ENCODE measurements at places on chromosomes 2 and 18.

GRCh38 chr2:188601927-188602326, 310.3 kb downstream of the GULP1 start:
- no peaks in the 10 kb centered on the region for H3K36me3 ChIP-seq
- no peak overlapping the region for H3K27ac ChIP-seq
- no peaks in the 10 kb centered on the region for H3K4me1 ChIP-seq
- no peaks in the 10 kb centered on the region for H3K27me3 ChIP-seq

- no peaks in the 10 kb centered on the region for H3K27me3 ChIP-seq
- no peaks in the 10 kb centered on the region for H3K4me1 ChIP-seq
- H3K4me3 ChIP-seq, result no peak overlapping the region
- no peak overlapping the region for H3K27ac ChIP-seq
These were observed 4.8 kb upstream of the LYPD6B start for GRCh38 chr2:149033716-149034115.

- H3K4me1 ChIP-seq, result no peaks in the 10 kb centered on the region
- DNase-seq, result no peak
These were observed 93.6 kb upstream of the SNTG2 start for GRCh38 chr2:857081-857480.

- H3K4me3 ChIP-seq, result no peak overlapping the region
- no peak for DNase-seq
- no peak overlapping the region for H3K27ac ChIP-seq
- no peaks in the 10 kb centered on the region for H3K4me1 ChIP-seq
- no peaks in the 10 kb centered on the region for H3K27me3 ChIP-seq
These were observed 36.7 kb upstream of the NEB start for GRCh38 chr2:151770995-151771394.

GRCh38 chr2:9380702-9381628, 42.4 kb downstream of the ITGB1BP1 start:
- H3K27me3 ChIP-seq, result no peaks in the 10 kb centered on the region
- H3K4me3 ChIP-seq, result no peak overlapping the region
- no peak overlapping the region for H3K27ac ChIP-seq
- H3K36me3 ChIP-seq, result peaks cover 2% of the 10 kb centered on the region
- DNase-seq, result no peak

- no peak for DNase-seq
- H3K4me3 ChIP-seq, result no peak overlapping the region
- peaks cover 32% of the 10 kb centered on the region for H3K36me3 ChIP-seq
- no peaks in the 10 kb centered on the region for H3K27me3 ChIP-seq
- H3K4me1 ChIP-seq, result no peaks in the 10 kb centered on the region
These were observed 54.0 kb downstream of the COA5 start for GRCh38 chr2:98554116-98554861.

DNA sequence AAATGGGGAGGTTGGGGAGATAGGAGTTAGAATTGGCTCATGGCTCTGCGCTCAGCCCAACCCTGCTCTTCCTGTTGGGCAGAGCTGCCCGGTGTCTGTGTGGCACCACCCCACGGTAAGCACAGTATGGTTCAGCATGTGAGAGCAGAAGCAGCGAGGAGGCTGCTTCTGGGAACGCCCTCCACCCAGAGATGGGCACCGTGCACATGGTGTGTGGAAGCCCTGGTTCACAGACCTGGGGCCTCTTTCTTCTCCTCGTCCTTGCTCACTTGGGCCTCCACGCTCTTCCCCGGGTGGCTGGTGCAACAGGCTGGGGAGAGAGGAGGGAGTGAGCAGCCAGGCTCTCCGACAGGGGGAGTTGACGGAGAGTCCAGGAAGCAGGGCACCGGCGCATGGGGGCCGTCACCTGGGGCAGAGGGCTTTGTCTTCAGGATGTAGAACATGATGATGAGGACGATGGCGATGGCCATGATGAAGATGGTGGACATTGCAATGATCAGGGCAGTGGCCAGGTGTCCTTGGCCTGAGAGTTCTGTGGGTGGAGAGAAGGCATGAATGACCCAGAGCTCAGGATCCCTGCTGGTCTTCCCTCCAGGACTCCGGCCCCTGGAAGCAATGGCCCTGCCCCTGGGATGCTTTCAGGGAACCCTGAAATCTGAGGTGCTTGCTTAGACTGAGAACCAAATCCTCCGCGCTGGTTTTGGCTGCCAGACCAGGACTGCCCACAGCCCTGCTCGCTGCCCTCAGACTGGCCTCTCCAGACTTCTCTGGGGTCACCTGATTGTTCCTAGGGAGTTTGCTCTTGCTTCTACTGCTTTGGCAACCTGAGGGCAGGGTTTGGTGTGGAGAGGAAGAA, 78.3 kb downstream of the EDAR start:
- no peak overlapping the region for H3K27ac ChIP-seq
- no peaks in the 10 kb centered on the region for H3K4me1 ChIP-seq

DNA sequence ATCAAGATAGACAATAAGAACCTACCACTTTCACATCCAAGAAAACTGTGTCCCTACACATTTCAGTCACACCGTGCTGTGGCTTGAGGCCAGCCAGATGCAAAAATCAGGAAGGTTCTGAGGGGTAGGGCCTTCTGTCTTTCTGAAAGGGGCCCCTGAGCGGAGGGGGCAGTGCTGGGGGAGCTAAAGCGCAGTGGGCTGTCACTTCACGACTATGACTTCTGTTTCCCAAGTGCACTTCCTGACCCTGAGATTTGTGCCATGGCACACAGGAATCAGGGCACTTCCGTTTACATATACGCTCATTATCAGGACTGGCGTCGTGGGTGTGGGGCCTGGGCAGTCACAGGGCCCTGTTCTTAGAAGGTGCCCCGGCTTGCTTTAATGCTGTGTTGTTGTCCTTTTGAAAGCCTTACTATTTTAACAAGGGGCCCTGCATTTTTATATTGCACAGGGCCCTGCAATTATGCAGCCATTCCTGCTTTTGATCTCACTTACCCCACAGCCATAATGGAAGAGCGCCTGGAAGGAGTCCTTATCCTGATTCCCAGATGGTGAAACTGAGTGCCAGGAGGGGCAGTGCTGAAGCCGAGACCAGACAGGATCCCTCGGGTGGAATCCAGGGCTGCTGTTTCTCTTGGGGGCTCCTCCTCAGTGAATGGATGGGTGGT, 620 bp downstream of the NGEF start:
- DNase-seq, result no peak
- no peak overlapping the region for H3K27ac ChIP-seq
- H3K27me3 ChIP-seq, result no peaks in the 10 kb centered on the region
- no peaks in the 10 kb centered on the region for H3K4me1 ChIP-seq
- H3K36me3 ChIP-seq, result no peaks in the 10 kb centered on the region

- no peaks in the 10 kb centered on the region for H3K27me3 ChIP-seq
- H3K36me3 ChIP-seq, result no peaks in the 10 kb centered on the region
- H3K27ac ChIP-seq, result peak within 1 kb of the TSS; percentile 59
- H3K4me3 ChIP-seq, result peak within 1 kb of the TSS; percentile 71
- peaks cover 8% of the 10 kb centered on the region for H3K4me1 ChIP-seq
These were observed at the start of gene RAB11FIP5 for GRCh38 chr2:73112913-73113854. RAB11FIP5 (minus strand) TSS chr2:73112948; CDS start chr2:73112777, 171 bp downstream.

DNA sequence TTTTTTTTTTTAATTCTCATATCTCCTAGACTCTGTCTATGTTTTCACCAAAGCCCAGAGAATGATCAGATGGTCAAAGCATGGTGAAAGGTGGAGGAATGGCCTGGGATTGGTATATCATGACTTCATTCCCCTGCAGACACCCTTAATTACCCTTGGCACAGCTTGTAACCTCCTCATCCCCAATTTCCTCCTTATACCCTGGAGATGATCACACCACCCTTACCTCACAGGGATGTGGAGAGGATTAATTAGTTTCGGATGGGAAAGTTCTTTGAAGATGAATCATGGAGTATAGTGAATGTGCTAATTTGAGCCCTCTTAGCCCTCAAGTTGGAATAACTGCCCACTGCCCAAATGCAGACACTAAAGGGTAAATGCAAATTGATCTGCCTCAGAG, 138.0 kb upstream of the LYPD6 start:
- no peaks in the 10 kb centered on the region for H3K36me3 ChIP-seq
- no peak overlapping the region for H3K27ac ChIP-seq
- peaks cover 2% of the 10 kb centered on the region for H3K4me1 ChIP-seq
- no peak overlapping the region for H3K4me3 ChIP-seq
- no peaks in the 10 kb centered on the region for H3K27me3 ChIP-seq

DNA sequence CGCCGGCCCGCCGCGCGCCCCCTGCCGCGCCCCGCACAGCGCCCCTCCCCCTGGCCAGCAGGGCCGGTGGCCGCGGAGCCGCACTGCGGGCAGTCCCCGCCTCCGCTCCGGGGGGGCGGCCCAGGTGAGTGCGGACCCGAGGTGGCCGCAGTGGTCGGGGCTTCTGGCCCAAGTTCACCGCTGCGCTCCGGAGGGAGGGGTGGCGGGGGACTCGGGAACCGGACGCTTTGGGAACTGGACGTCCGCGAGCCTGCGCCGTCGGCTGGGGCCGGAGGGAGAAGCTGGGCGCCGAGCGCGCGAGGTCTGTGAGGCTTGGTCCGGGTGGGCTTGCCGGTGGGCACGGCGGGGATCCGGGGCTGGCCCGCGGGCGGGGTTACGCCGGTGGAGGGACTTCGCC, 591 bp upstream of the LDLRAD4 start:
- no peaks in the 10 kb centered on the region for H3K27me3 ChIP-seq
- no peaks in the 10 kb centered on the region for H3K36me3 ChIP-seq
- peak; percentile 26 for DNase-seq
- no peak overlapping the region for H3K27ac ChIP-seq

GRCh38 chr18:6837904-6838303, 108.4 kb downstream of the ARHGAP28 start:
- H3K4me1 ChIP-seq, result no peaks in the 10 kb centered on the region
- H3K27ac ChIP-seq, result no peak overlapping the region
- H3K27me3 ChIP-seq, result no peaks in the 10 kb centered on the region

- no peak for DNase-seq
- no peak overlapping the region for H3K27ac ChIP-seq
- no peaks in the 10 kb centered on the region for H3K36me3 ChIP-seq
These were observed 11.9 kb upstream of the PID1 start for GRCh38 chr2:229282758-229283546.

DNA sequence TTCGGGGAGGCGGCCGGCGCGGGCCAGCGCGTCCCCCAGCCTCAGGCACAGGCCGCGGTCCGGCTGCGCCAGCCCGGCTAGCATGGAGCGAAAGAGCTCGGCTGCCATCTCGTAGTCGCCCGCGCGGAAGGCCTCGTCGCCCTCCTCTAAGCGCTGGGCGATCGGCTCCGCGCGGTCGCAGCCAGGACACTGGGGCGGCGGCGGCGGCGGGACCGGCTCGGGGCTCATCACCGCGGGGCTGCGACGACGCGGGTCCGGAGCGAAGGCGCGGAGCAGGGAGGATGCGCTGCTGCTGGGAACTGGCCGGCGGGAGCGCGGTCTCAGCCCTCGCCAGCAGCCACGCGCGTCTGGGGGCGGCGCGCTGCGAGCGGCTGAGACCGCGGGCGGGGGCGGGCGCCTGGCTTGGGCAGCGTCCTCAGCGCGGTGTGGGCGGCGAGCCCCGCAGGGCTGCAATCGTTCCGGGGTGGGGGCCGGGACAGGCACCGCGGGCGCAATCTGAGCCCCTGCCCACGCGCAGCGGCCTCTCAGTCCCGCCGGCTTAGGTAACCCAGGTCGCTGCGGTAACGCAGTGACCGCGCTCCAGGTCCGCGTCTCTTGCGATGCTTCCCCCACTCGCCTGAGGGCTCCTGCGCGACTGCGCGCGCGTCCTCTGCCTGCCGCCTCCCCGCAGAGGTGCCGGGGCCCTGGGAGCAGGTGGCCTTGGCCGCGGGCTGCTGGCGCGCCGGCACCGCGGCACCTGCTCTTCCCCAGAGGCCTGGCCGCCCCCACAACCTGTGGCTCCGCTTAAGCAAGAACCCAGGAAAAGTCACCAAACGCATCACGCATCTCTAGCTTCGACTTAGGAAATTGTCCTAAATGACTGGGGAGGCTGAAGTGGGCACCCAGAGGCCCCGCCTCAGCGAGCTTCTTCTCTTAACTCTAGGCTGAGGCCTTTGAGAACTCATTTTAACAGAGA, at the start of gene LONRF2:
LONRF2 (minus strand) TSS at position 636 of the 955 bp plus-strand sequence; CDS start at position 228, 408 bp downstream.
- no peak within 1 kb of the TSS for H3K4me3 ChIP-seq
- H3K4me1 ChIP-seq, result no peaks in the 10 kb centered on the region
- H3K27me3 ChIP-seq, result peaks cover 27% of the 10 kb centered on the region

DNA sequence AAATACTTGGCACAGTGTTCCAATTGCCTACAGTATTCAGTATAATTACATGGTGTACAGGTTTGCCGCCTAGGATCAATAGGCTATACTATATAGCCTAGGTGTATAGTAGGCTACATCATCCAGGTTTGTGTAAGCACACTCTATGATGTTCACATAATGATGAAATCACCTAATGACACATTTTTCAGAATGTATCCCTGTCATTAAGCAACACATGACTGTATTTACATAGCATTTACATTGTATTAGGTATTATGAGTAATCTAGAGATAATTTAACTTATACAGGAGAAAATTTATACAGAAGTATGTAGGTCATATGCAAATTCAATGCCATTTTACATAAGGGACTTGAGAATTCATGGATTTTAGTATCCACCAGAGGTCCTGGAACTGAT, 35.4 kb downstream of the SCN7A start:
- no peak overlapping the region for H3K4me3 ChIP-seq
- no peaks in the 10 kb centered on the region for H3K27me3 ChIP-seq
- H3K36me3 ChIP-seq, result no peaks in the 10 kb centered on the region

DNA sequence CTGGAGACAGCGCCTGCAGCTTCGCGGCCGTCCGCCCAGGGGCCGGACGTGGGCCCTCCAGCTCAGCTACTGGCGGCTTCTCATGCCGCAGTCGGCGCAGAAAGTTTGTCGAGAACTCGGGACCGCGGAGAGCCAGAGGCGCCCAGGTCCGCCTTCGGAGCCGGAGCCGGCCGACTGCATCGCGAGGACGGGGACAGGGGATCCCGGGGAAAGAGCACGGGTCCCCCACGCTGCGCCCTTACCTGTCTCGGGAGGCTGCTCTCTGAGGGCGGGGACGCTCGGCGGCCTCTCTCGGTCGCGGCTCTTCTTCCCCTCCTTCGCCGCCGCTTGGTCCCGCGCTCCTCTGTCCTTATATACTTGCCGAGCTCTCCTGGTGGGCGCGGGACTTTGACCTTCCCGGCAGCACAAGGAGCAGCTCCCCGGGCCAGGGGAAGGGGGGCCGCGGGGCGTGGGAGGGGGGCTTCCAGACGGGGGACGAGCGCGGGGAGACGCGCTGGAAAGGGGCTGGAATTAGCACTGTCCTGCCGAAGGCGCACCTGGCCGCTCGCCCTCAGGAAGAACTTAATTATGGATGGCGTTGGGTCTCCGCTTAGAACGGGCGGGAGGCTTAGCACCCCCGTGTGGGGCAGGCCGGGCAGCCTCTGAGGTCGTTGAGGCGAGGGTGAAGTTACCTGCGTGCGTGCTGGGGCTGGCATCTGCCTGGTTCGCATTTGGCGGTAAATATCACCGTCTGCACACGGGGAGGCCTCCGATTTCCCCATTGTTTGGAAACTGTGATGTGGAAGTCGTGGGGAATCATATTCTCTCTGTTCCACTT, at the start of gene POMC:
POMC (minus strand) TSS at position 325 of the 817 bp plus-strand sequence. CDS start 3,808 bp downstream, outside the sequence.
- H3K4me1 ChIP-seq, result no peaks in the 10 kb centered on the region
- no peak within 1 kb of the TSS for H3K27ac ChIP-seq
- H3K27me3 ChIP-seq, result peaks cover 20% of the 10 kb centered on the region
- no peaks in the 10 kb centered on the region for H3K36me3 ChIP-seq

GRCh38 chr18:43581936-43582519, 304.7 kb upstream of the SYT4 start:
- H3K36me3 ChIP-seq, result no peaks in the 10 kb centered on the region
- H3K4me3 ChIP-seq, result no peak overlapping the region
- no peak for DNase-seq
- H3K27me3 ChIP-seq, result no peaks in the 10 kb centered on the region
- no peaks in the 10 kb centered on the region for H3K4me1 ChIP-seq

Measured in mesendoderm (in vitro differentiated cells).